Activated naive CD8-positive, alpha-beta T cell treated with anti-CD3 and anti-CD28 coated beads for 36 hours (primary cell): ENCODE measurements at places on chromosomes 11 and 22. TPM values are rescaled to one million over a fixed set of nuclear protein-coding genes. Genes with fewer than 3 reads are reported as not detected.
A peak's percentile ranks its signal among the peaks of the same experiment; 100 is the strongest.

GRCh38 chr11:36627006-36627405, 29.0 kb upstream of the RAG2 start:
- DNase-seq = no peak

DNA sequence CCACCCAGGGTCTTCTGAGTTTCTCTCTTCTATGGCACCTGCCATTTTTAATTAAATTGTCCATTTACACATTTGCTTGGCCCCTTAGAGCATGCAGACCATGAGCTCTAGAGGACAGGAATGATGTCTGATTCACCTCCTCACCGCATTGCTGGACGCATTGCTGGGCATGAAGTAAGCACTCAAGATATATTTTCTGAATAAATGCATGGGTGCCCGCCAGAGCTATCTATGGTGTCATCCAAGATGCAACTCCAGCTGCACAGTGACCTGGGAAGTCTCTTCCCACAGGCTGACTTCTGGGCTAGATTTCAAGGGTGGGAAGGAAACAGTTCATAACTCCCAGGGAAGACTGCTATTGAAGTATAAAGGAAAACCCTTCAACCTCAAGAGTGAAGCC, 66.6 kb upstream of the ASPHD2 start:
- DNase-seq = no peak

GRCh38 chr22:37212174-37212906, at the start of gene SSTR3:
Gene SSTR3 (minus strand): TSS chr22:37212477. CDS start chr22:37207803, 4,674 bp downstream.
- no peak for DNase-seq

DNA sequence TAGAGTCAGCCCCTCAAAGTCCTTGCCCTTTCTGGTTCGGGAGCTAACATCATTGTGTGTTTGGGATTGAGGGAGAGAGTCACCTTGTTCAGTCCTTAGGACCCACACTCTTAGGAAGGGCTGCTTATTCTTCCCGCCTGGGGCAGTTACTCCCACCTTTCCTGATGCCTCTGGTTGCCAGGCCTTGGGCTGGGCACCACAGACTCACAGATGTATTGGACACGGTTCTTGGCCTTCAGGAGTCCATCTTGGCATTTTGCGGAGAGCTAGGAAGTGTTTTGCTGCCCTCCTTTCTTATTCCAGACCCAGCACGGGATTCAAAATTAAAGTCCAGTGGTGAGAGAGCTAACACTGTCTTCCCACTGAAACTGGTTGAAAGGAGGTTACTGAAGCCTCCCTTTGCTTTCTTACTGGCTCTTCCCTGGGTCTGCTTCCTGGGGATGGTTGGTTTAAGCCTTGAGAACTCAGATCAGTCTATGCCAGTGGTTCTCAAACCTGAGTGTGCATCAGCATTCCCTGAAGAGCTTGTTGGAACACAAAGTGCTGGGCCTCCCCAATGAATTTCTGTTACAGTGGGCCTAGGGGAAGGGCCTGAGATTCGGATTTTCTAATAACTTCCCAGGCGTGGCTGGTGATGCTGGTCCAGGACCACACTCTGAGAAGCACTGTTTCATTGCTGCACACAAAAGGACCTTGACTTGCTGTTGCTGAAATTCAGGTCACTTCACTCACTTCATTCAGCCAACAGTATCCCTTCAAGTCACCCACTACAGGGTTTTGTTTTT, 1.4 kb downstream of the OSBP2 start:
- no peak for DNase-seq

DNA sequence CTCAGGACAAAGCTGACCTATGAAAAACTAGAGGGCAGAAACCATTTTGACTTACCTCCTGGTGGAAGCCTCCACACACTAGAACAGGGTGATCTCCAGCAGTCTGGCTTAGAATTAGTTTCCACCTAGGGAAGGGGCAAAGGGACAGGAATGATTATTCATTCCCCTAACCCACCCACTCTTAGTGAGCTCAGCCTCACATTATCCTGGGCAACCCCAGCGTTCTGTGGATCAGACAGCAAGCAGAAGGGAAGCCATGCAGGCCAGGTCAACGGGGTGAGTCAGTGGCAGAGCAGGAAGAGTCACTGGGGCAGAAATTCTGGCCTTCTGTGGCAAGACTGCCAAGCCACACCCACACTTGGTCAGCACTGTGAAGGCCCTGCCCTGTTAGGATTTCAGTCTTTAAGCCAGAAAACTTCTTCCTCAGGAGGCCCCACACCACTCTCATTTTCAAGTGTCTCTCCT, 10.5 kb downstream of the NUMA1 start:
- no peak for DNase-seq

DNA sequence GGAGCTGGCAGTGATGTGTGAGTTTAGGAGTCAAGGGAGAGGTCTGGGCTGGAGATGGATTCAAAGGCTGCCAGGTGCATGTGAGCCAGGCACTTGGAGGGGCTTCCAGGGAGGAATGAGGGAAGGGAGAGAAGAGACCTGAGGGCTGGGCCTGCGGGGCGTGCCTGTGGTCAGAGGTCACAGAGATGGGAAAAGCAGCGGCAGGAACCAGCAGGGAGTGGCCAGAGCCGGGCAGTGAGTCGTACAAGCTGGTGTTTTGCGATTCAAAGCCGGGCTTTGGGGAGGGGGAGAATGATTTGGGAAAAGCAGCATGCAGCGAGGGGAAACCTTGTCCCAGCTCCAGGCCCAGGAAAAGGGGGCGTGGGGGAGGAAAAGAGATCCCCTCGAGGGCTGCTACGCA, 96.9 kb upstream of the RTL6 start:
- no peak for DNase-seq

DNA sequence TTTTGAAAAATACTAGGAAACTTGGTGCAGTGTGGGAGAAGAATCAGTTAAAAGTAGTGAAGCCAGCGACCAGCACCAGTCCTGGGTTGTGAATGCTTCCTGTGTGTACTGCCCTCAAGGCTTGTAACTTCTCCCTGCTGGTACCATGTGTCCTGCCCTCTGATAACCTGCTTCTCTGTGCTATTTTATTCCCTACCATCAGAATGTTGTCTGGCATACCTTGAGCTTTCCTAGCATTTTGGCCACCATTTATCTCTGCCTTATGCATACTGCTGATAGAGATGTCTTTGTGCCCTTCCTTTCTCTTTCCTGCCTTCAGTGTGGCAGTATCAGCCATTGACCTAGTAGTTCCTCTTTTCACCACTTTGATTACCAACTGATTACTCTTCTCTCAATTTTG, 2.0 kb downstream of the GTF2H1 start:
- DNase-seq = no peak

DNA sequence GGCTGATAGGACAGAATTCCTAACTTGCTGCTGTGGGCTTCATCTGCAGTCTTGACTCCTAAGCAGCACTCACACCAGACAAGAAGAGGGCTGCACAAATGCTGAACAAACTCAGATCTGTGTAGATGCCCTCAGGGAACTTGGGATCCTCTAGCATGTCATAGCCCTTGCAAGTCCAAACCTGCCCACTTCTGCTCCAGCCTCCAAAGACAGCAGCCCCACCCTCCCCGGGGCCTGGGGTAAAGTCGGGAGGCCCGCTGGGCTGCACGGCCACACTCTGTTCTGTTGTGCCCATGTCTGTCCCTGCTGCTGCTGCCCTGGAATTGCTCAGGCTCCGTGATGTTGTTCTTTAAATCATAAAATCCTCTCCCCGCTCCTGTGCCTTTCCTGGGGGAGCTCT, 28.3 kb downstream of the DRD2 start:
- no peak for DNase-seq

GRCh38 chr11:69283446-69283845, 10.5 kb upstream of the MYEOV start:
- DNase-seq = no peak

- no peak for DNase-seq
Observed at GRCh38 chr11:107710301-107710700, 1.6 kb downstream of the SLN start.

- DNase-seq = no peak
Observed at GRCh38 chr11:13608656-13609055, 59.8 kb upstream of the FAR1 start.

DNA sequence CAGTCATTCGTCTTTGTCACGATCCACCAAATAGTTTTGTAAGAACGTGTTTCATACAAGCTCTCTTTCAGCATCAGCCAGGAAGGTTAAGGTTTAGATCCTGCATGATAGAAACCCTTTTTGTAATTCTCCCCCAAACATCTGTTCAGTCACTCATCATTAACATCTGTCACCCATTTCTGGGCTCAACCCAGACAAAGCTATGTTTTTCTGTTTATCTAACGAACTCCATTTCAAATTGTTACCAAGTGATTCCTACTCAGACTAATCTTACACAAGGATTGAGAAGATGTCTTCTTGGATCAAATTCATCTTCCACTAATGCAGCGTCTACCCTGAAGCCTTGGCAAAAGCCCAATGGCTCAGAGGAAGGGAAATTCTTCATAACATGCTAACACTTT, 58.8 kb downstream of the FZD4 start:
- DNase-seq = no peak

DNA sequence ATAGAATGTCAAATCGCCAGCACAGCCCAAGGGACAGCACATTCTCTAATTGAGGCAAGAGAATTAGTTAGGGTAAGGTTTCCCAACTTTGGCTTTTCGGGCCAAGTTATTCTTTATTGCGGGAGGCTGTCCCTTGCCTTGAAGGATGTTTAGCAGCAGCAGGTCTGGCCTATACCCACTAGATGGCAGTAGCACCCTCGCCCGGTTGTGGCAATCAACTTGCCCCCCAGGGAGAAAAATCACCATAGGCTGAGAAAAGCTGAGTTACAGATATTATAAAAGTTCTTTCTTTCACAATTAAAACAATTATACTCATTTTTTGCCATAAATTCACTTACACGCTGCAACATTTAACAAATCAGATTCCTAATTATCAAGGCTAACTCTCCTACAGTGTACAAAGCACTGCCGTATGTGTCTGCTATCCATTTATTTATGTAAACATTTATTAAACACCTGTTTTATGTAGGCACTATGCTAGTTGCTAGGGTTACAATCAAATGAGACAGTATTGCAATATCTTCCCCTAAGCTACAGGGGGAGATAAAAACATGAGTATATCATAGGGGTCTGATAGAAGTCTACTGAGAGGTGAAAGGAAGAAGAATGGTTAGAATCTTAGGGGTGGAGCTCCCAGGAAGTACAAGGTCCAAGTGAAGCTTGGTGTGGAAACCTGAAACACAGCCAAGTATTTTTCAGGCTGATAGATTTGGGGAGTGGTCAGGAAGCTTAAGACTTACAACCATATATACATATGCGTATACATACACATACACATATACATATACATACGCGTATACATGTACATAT, 452.3 kb downstream of the RAB38 start:
- DNase-seq = no peak

- no peak for DNase-seq
Observed at GRCh38 chr11:14396273-14396672, 37.3 kb upstream of the RRAS2 start.

- no peak for DNase-seq
Observed at GRCh38 chr11:82082976-82083375, 650.7 kb downstream of the FAM181B start.

GRCh38 chr22:49826603-49827270, 936 bp downstream of the BRD1 start:
- peak; percentile 50 for DNase-seq

- no peak for DNase-seq
Observed at GRCh38 chr11:86035164-86035563, 33.7 kb downstream of the PICALM start.

- DNase-seq = no peak
Observed at GRCh38 chr11:77668760-77669159, 31.2 kb upstream of the CLNS1A start.

- no peak for DNase-seq
Observed at GRCh38 chr22:29493636-29494035, 13.6 kb downstream of the NEFH start.

- no peak for DNase-seq
Observed at GRCh38 chr22:26484360-26484706, 656 bp downstream of the SRRD start.

GRCh38 chr11:100232006-100232405, 455.1 kb upstream of the ARHGAP42 start:
- no peak for DNase-seq

DNA sequence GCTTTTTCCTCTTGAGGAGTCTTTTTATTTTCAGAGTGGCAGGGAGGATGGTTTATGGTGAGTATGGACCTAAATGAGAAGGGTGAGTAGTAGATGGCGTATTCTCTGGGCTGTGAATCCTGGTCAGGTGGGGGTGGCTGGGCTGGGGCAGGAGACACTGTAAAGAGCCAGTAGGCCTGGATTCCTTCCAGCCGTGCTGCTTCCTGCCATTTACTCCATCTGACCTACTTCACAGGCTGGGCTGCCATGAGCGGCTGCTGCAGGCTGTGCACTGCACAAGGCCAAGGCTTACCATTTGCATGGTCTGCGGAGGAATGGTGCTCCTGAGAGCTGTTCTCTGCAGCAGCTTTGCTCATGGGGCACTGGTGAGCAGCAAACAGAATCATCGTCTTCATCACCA, 297.6 kb downstream of the KIRREL3 start:
- DNase-seq = no peak

GRCh38 chr22:26642465-26643417, 14.6 kb upstream of the MIAT start:
- peak; percentile 90 for DNase-seq

DNA sequence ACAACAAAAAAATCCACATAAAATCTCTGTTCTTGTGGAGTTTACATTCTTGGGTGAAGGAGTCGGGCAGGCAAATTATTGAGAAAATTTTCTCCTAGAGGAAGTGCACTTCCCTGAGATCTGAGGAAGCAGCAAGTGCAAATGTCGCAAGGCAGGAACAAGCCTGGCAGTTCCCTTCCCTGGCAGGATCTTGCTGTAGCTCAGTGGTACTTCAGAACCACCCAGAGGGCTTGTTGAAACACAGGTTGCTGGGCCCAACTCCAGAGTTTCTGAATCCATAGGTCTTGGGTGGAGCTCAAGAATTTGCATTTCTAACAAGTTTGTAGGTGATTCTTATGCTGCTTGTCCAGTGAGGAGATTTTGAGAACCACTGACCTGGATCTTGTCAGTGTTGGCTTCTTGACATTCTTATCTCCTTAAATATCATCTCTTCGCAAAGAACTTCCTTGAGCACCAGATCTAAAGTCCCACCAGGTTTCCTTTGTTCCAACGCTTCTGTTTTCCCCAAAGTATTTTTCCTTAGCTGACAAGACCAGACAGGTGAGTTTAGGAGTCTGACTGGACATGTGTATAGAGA, 9.6 kb downstream of the QSER1 start:
- DNase-seq = no peak

DNA sequence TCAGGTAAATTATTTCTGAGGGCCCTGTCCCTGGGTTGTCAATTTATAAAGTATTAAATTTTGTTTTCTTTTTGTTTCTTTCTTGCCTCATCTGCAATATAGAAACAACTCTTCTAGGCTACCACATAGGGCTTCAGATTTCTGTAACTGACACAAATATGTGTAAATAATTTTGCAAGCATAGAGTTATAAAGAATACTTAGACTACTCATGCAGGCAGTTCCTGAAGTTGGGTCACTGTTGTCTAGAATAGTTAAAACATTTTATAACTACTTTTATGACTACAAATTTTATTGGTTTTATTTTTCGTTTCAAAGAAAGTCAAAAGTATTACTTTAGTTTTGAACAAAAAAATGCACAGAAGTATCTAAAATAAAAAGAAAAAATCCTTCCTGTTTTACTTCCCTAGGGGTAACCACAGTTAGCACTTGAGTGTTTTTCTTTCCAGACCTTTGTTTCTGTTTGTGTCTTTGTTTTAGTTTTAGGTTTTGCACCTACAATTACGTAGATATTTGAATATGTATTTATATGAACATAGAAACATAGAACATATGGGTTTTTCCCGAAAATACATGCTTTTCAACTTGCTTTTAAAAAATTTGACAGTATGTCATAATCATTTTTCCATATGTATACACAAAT, 12.4 kb upstream of the TMEM123 start:
- DNase-seq = no peak

The KDELR3 gene
- total RNA-seq = 1.3 TPM

The CRYBB2 gene
- total RNA-seq = not detected

The FIBIN gene
- total RNA-seq = not detected

The CARD16 gene
- total RNA-seq = 16.9 TPM

The EFEMP2 gene
- total RNA-seq = 8.5 TPM

The MOV10L1 gene
- 0.23 TPM for total RNA-seq

The SGSM1 gene
- 0.04 TPM for total RNA-seq
